ENCODE measurements at places on chromosomes 1 and 21.

DNA sequence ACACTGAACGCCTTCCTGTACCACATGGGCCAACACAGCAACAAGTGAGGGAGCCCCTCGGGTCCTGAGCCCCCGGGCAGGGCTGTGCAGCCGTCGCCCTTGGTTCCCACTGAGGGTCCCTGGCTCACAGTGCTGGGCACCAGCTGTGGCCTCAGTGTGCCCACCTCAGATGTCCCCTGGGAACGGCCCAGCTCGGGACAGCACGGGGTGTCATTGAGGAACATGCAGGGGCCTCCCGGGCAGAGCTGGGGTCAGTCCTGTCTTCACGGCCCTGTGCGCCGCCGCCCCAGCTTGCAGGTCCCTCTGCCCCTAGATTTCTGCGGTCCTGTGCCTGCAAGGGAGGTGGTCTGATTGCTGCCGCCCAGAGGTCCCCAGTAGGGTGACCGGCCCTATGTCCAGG, 17.7 kb downstream of the ATAD3B start:
- no peak for DNase-seq

GRCh38 chr1:194503209-194503608, 1316.8 kb upstream of the B3GALT2 start:
- DNase-seq: no peak

DNA sequence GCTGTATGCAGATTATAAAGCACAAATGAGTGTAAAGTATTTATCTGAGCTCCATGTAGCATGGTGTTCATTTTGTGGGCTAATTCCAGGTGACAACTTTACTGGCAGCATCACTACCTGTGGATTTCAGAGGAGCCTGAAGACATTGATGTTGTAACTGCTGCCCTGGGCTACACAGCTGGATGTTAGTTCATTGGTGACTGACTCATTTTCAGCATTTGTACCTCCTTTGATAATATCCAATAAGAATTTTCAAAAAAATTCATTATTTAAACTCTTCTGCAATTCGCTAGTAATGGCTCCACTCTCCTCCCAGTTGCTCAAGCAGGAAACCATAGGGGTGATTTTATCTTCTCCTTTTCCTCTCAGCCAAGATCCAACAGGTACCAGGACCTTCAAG, 37.3 kb upstream of the HSD3B1 start:
- DNase-seq: no peak

DNA sequence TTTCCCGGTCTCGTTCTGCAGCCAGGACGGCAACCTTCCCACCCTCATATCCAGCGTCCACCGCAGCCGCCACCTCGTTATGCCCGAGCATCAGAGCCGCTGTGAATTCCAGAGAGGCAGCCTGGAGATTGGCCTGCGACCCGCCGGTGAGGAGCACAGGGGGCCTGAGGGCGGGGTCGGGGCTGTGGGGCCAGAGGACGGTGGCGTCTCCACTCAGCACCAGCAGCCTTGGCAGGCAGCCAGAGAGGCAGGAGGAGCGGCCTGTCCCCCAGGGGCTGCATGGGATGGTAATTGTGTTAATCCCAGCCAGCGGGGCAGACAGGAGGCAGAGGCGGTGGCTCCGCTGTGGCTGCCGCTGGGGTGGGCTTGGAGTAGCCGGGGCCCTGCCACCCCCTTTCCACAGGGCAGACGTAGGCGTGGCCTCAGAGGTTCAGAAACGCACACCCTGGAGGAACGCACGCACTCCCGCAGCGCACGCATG, 12.1 kb downstream of the SAMD11 start:
- no peak for DNase-seq

DNA sequence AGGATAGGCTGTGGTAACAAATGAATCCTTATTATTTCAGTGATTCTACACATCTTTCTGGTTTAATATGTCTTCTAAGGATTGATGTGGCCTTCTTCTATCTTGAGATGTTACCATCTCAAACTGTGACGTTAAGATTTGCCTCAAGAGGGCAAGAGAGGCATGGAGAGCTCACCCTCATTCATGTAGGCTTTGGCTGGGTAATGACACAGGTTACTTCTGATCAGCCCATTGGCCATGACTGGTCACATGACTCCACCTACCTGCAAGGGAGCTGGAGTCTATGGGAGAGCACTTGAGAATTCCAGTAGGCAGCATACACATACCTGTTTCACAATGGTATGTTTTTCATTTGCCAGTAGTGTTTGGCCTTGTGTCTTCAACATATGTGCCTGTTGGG, 30.0 kb downstream of the CACHD1 start:
- DNase-seq: peak; percentile 14

DNA sequence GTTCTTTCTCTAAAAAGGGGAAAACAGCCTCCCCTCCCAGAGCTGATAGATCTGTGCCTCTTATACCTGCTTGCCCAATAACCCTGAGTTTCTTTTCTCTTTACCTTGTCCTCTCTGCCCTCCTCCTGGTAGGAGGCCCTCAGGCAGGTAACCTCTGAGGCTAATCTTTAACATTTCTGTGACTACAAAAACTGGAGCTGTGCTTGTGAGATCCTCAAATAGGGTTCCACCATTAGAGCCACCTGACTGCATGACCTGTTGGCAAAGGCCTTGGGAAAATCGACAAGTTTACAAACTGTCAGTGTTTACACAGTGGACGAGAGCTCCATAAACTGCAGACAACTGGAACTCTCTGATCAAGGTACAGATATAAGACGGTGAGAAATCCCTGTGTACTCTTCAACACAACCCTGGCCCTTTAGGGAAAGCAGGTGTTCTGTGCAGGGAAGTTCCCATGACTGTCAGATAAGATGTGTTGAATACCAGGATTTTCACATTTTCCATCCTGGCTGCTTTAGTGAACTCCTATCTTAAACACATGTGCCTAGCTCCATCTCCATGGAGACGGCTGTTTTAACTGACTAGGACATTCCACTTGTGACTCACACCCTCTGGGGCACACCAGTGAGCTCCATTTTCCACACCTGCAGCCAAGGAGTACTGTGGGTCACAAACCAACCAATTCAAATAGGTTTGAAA, 38.3 kb downstream of the ECE1 start:
- DNase-seq: no peak

- no peak for DNase-seq
These were observed at the start of gene SV2A for GRCh38 chr1:149917571-149918144. Gene SV2A (minus strand): TSS chr1:149917844. CDS start chr1:149913840, 4,004 bp downstream.

GRCh38 chr1:41799723-41800122, 119.0 kb downstream of the HIVEP3 start:
- DNase-seq: no peak

DNA sequence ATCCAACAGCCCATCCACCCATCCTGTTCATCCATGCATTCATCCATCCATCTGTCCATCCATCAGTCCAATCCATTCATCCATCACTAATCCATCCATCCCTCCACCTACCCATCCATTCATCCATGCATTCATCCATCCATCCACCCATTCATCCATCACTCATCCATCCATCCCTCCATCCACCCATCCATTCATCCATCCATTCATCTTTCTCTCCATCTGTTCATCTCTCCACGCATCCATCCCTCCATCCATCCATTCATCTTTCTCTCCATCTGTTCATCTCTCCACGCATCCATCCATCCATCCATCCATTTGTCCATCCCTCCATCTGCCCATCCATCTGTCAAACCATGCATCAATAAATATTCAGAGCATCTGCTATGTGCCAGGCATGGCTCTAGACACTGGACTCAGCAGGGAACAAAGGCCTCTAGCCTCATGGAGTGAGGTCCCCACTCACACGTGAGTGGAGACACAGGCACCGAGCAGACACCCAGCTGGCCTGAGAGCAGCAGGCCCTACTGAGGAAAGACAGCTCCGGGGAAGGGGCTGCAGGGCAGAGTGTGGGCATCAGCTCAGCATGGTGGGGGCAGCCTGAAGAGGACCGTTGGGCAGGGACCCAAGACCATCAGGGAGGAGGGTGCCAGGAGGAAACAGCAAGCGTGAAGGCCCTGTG, 9.6 kb downstream of the KRTAP10-1 start:
- DNase-seq: no peak

DNA sequence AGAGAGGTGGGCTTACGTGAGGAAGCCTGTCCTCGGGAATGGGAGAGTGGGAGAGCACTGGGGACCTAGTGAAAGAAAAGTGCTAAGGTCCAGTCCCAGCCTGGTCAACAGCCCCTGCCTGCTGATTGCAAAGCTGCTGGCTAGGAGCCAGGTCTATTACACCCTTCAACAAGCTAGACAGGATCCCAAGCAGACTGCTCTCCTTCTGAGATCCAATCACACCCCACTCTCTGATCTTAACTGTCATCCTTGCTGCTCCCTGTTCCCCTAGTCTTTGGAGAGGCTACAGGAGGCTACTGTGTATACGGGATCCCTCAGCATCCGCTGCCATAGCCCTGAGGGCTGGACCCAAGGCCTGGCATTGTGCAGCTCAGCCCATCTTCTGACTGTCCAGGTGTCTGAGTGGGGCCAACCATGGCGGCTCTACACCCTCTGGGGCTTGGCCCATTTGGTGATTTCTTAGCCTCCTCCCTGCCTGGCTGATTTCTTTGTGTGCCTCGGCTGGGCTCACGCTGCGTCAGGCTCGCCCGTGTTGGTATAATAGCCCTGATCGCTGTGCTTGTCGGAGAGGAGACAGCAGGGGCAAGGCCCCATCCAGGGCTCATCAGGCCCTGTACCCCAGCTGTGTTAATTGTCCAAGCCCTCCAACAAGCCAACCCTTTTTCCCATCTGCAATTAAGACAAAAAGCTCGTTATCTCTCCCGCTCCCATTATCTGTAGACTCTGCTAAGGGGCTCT, 43.9 kb downstream of the NAV1 start:
- DNase-seq: no peak

DNA sequence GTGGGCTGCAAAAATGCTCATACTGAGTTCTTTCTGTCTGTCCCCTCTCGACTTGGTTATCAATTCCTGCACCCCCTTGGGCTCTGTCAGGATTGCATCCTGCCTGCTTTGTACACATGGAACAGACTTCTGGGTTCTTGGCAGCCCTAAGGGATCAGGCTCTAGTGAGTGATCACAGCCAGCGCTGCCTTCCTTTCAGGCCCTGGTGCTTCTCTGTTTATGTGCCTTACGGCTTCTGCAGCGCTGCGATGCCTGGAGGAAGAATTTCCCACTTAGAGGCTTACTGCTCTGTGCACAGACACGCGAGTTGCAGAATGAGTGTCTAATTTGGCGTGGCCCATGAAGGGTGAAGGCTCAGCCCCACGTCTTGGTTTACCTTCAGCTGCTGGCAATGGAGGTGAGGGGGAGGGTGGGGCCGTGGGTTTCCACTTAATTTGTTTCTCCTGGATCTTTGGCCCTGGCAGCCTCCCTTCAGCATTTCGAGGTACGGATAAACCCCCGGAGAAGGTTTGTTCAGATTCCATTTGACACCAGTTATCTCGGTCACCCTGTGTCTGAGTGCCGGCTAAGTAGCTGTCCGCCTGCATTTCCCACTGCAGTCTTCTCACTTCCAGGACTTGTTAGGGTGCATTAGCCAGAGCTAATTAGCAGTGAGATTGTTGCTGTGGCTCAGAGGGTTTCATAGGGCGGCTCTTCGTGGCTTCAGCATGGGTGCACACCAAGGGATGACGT, 227.3 kb downstream of the DYRK1A start:
- DNase-seq: no peak
